NCI-H1436 treated with DMSO at 0.1 percent for 48 hours (cell line): ENCODE measurements at places on chromosomes 1 and 21.
A peak's percentile ranks its signal among the peaks of the same experiment; 100 is the strongest.

- DNase-seq, result no peak
Measured at GRCh38 chr1:231857609-231858135, 231.1 kb downstream of the DISC1 start.

GRCh38 chr1:241225741-241226140, 131.3 kb downstream of the RGS7 start:
- DNase-seq, result peak; percentile 60

GRCh38 chr1:204819495-204819894, 51.2 kb upstream of the NFASC start:
- DNase-seq, result no peak

- no peak for DNase-seq
Measured at GRCh38 chr21:45347048-45347711, 57.8 kb upstream of the COL18A1 start.

- no peak for DNase-seq
Measured at GRCh38 chr1:180130651-180131050, 24.0 kb upstream of the QSOX1 start.

DNA sequence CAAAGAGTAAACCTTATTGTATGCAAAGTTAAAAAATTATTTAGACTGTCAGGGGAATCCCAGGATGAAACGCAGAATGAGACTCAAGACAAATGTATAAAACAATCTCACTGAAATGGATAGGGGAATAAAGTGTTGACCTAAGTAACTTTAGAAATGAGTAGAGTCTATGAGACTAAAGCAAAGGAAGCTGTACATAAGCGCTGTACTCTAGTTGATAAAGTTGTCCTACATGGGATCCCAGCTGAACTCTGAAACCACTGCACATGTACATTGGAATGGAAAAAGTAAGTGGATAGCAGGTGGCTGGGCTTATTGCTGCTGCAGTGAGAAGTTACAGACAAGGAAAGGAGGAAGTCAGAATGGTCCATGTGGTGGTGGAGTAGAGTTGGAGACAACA, 18.7 kb downstream of the MMEL1 start:
- no peak for DNase-seq

GRCh38 chr1:227260433-227260832, 57.9 kb downstream of the CDC42BPA start:
- DNase-seq, result no peak

DNA sequence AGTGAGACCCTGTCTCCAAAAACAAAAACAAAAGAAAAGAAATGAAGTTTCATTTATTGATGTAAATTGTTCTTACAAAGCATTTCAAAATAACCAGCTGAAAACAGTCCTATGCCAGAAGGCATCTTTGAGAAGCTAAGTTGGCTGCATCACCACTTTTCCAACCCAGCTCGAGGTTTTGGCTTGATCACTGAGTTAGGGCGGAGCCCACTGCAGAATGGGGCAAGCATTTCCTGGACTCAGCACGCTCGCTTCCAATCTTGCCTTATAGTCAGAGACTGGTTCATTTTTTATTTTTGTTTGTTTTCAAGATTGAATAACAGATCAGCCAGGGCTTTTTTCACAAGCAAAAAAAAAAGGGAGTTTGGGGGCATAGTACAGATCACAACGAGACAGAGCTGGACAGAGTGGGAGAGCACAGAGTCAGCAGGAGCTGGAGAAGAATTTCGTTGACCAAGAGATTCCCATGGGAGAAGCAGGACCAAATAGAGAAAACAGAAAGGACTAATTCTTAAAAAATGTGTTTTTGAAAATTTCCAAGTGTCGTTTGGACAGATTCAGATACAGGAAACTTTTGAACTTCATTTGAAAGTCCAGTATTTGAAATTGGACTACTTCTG, 23.5 kb upstream of the COL6A1 start:
- no peak for DNase-seq

DNA sequence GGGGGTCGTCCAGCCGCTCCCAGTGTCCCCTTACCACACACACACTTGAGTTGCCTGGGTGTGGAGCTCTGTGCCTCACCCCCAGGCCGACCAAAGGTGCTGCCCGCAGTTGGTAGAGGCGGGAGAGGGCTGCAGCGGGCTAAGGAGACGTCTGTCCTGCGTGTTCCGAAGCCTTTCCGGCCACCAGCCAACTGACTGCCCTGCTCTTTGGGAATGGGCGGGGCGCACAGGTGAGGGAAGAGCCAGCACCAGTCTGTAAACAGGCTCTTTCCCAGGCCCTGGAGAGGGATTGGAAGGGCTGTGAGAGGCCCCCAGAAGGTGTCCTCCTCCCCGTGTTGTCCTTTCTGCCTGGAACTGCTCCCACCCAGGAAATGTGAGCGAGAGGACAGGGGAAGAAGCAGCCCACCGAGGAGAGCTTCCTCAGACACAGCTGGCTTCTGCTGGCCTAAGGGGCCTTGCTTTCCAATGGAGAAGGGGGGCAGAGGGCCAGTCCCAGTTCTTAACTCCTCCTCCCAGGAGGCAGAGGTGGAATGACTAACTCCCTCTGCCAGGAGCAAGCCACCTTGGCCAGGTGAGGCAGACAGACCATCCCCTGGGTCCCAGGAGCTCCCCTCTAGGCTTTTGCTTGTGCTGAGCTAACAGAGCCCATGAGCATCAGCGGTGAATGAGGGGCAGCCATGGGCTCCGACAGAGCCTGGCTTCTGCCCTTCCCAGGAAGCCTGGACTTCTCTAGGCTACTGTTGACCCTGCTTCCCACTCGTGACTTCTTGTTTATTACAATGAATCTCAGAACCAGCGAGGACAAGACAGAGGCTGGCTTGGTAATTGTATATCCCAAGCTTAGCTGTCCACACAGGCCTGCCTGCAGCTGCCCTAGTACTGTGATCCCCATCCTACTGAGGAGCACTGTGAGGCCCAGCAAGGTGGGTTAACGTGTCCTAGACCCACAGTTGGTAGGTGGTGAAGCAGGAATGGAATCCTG, 158.1 kb upstream of the COA6 start:
- DNase-seq, result no peak

DNA sequence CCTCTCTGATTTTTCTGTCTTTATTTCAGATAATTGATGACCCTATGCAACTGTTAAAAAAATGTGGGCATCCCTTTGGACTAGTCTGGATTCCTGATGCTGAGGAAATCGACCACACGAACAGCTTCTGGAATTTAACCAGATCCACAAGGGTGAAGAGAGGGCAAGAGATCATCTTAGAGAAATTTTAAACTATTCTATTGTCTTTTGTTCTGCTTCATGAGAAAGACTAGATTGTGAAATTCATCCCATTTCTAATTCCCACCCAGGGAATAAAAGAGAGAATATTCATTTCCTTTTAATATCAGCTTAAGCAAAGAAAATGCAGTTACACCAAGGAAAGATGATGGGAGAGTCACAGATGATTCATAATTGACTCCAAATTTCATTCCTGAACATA, 71.8 kb downstream of the DUSP10 start:
- DNase-seq, result no peak

DNA sequence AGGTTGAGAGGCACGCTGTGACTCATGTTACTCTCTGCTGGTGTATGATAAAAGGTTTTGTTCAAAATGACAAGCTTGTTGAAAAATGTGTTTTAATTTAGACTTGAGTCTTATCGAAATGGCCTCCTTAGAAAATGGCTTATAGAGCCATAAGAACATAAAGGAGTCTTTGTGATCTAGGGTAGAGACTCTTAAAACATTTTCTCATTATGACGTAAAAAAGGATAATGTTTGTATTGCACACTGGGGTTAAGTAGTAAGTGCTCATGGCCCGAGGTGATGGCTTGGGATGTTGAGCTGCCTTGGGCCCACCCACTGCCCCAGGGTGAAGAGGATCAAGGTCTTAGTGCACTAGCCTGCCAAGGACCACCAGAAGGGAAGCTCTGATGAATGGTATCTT, 117.4 kb downstream of the DISC1 start:
- DNase-seq, result no peak

DNA sequence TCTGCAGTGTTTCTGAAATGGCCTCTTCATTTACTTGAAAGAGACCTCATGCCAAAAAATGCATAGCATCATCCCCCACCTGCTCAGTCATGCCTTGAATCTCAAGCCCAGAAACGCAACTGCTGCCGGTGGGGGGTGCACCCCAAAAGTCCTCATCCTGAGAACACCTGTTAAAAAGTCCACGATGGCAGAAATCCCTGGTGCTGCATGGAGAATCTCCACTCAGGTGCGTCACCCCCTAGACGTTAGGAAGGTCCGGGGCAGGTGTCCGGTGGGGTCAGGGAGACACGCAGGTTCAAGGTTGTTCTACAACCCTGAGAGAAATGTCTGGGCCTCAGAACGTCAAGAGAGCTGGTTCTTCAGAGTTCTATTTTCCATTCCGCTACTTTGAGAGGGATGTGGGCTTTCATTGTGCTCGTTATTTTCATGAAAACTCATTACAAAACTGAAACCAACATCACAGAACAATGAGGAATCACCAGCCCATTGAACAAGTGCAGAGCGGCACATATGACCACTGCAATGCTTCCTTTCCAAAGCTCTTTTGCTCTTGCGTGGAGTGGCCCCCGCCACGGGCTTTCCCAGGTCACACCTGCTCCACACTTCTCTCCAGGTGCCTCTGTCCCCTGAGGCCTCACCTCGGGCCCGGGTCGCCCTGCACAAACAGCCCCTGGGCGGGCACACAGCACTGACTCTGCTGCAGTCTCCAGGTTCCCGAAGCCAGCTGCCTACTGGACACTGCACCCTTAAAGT, 201.9 kb downstream of the TOMM20 start:
- DNase-seq, result no peak

DNA sequence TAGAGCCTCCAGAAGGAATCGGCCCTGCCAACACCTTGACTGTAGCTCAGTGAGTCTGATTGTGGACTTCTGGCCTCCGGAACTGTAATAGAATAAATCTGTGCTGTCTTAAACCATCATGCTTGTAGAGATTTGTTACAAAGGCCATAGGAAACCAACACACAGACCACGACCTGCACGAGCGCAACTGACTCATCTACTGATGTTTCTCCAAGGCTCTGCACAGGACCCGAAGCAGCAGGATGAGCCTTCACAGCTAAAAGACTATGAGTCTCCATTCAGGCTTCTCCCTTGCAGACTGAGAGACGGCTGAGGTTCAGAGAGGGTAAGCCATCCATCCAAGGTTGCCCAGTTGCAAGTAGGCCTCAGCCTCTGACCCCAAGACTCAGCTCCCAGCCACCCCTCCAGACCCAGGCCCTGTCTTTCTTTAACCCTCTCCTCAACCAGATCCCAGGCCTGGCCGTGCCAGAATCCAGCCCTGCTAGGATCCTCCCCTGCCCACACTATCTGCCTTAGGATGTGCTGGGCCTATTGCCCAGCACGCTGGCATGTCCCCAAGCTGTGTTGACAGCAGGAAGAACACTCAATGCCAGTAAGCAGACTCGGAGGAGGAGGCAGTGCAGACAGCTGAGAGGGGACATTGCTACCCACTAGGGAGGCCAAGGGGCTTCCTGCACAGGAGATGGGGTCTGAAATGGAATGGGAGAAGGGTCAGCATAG, 109.0 kb downstream of the HMGB4 start:
- DNase-seq, result no peak

- no peak for DNase-seq
Measured at GRCh38 chr1:15388201-15388880, 21.3 kb upstream of the EFHD2 start.

GRCh38 chr1:79204779-79205479, 198.4 kb upstream of the ADGRL4 start:
- DNase-seq, result no peak

GRCh38 chr1:156366378-156367166, 2.4 kb upstream of the RHBG start:
- no peak for DNase-seq

DNA sequence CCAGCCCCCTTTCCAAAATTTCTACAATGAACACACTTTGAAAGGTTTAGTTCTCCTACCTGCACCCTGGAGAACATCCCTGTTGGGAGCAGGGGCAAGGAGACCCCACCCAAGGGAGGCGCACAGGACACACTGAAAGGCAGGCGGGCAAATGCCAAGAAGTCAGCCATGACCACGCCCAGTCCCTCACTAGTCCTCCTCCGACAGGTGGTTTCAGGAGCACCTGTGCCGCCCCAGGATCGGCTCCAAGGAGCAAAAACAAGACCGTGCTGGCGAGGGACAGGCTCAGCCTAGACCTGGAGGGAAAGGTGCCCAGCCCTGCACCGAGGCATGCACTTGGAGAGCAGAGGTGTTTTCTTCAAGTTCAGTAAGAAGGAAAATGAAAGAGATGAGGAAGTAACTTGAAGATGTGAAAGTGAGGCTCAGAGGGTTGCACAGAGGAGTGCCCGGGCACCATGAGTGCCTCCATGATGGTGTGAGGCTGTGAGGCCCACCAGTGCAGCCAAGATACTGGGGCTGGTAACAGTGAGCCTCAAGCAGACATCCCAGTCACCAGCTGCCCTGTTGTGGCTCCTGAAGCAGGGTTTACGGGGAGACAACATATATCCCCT, 19.6 kb upstream of the NADK start:
- DNase-seq, result no peak

DNA sequence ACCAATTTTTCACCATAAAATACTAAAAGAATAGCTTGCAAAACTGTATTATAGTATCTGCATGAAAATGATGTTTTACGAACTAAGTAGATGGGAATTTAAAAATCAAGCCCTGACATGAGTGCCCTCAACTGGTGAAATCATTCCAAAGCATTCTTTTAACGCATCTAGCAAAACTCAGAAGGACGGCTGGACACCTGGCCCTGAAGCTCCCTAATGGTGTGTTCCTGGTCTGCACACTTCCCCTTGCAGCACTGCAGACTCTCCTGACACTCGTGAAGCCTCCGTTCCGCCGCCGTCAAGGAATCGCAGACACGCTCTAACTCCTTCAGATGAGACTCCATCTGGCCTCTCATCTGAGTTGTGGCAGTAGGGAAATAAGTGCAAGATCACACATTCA, 39.9 kb downstream of the ODF2L start:
- DNase-seq, result no peak

DNA sequence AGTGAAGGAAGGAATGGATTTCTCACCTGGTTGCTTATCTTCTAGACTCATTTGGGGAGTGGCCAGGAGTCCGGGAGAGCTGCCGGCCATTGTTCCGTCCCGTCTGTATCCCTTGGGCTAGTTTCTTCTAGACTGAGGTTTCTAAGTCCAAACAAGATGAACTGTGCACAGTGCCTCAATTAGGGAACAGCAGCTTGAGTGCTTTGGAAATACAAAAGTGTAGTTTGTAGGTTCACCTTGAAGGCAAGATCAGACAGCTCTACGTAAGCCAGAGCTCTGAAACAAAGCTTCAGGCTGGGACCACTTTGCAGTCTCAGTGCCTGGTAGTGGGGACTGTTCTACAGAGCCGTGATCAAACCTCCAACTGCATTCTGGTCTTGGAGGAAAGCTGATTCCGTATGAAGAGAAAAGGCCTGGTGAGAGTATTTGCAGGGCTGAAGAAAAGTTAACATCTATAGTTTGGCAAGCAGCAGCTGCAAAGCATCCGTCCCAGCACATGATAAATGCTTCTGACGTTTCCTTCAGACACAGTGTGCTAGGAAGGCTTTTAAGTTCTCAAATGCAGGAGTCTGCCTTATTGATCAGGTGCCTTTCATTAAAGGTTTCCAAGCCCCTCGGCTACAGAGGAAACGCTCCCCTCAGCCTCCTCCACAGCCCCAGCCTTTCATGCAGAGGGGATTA, 432.8 kb downstream of the KIF26B start:
- no peak for DNase-seq

- DNase-seq, result no peak
Measured at GRCh38 chr1:42927274-42927841, 31.3 kb downstream of the SLC2A1 start.
